H9 (cell line): ENCODE measurements at places on chromosomes 16 and 17. TPM values are rescaled to one million over a fixed set of nuclear protein-coding genes. Genes with fewer than 3 reads are reported as not detected.

The MYH8 gene
- not detected in 2 replicates for total RNA-seq

- no peak for DNase-seq
Measured at GRCh38 chr17:55965051-55965450, 188.2 kb upstream of the ANKFN1 start.

DNA sequence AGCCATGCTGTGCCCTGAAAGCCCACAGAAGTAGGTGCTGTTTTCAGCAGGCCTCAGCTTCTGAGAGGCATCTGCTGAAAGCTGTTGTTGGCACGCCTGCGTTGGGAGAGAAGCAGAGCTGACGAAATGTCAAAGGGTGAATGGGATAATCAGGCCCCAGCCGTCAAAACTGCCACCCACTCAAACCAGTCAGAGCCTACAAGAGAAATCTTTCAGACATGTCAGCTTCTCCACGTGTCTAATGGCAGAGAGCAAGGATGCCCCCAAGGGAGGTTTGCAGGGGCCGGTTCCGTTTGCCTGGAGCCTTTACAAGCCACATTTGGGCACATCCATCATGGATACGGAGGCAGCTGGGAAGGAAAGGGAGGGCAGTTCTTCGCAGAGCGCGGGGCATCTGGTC is 568.2 kb upstream of the EEF2KMT start:
- no peak for DNase-seq

The ASIC2 gene
- 0.42 and 0.74 TPM in 2 replicates for total RNA-seq

DNA sequence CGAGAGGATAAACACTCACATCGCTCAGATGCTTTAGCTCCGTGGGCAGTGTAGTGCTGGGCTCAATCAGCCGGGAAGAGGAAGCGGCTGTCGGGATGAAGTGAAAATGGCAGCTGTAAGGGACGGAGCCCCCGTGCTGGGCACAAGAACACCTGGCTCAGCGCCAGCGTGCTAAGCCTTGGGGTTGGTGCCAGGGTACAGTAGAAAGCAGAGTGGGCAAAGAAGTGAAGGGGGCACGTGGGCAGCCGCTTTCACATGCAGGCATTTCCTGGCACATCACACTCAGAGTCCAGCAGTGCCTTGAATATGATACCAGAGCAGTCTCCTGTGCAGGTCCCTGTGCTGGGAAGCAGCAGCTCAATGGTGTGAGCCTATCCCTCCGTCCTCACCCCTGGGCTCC is 51.1 kb upstream of the FOXF1 start:
- DNase-seq, result no peak

GRCh38 chr17:72882426-72882825 is 210.1 kb downstream of the SLC39A11 start:
- DNase-seq, result no peak

The C17orf78 gene
- total RNA-seq, result not detected in 2 replicates
